Purkinje cell (primary cell): ENCODE measurements at places on chromosomes 6 and 20. TPM values are rescaled to one million over a fixed set of nuclear protein-coding genes. Genes with fewer than 3 reads are reported as not detected.

Gene RNASET2
- 12.7 and 14.7 TPM in 2 replicates for polyA plus RNA-seq

Gene HSPA1L
- polyA plus RNA-seq, result 0.76 and 1.6 TPM in 2 replicates

Gene BIRC7
- not detected in 2 replicates for polyA plus RNA-seq

Gene CENPQ
- 20.9 and 33.1 TPM in 2 replicates for polyA plus RNA-seq

Gene EPPIN
- not detected in 2 replicates for polyA plus RNA-seq

Gene BTBD3
- 63.1 and 64.2 TPM in 2 replicates for polyA plus RNA-seq

Gene GHRH
- not detected in 2 replicates for polyA plus RNA-seq

Gene KCNB1
- polyA plus RNA-seq, result 10.3 and 12.3 TPM in 2 replicates

Gene SYCP2
- 5.9 and 10.1 TPM in 2 replicates for polyA plus RNA-seq

Gene NOX3
- polyA plus RNA-seq, result 2.4 TPM in 1 of 2 replicates, not detected in the other

Gene TOX2
- not detected in 2 replicates for polyA plus RNA-seq

Gene EYA2
- 2.0 TPM in 1 of 2 replicates, not detected in the other for polyA plus RNA-seq

Gene LY6G6D
- polyA plus RNA-seq, result not detected in 2 replicates

Gene MTFR2
- 6.2 and 7.8 TPM in 2 replicates for polyA plus RNA-seq

Gene C6orf141
- polyA plus RNA-seq, result not detected in 2 replicates

Gene YTHDF1
- 12.3 and 12.9 TPM in 2 replicates for polyA plus RNA-seq

Gene BNIP5
- not detected in 2 replicates for polyA plus RNA-seq

Gene IPCEF1
- 0.80 and 8.5 TPM in 2 replicates for polyA plus RNA-seq

Gene MBOAT1
- 1.4 TPM in 1 of 2 replicates, not detected in the other for polyA plus RNA-seq

Gene NKX2-2
- 0.69 and 2.0 TPM in 2 replicates for polyA plus RNA-seq

Gene LY6G6C
- not detected in 2 replicates for polyA plus RNA-seq

Gene ZNF311
- 0.77 and 0.90 TPM in 2 replicates for polyA plus RNA-seq

Gene HIVEP2
- polyA plus RNA-seq, result 7.1 and 12.5 TPM in 2 replicates

Gene SLC17A5
- 3.5 and 7.6 TPM in 2 replicates for polyA plus RNA-seq

Gene TRAPPC3L
- 0.30 TPM in 1 of 2 replicates, not detected in the other for polyA plus RNA-seq

Gene BMP6
- 4.7 and 7.2 TPM in 2 replicates for polyA plus RNA-seq

Gene GJA10
- polyA plus RNA-seq, result not detected in 2 replicates

Gene EYS
- polyA plus RNA-seq, result 0.56 and 0.91 TPM in 2 replicates

Gene GLP1R
- not detected in 2 replicates for polyA plus RNA-seq

Gene SALL4
- not detected in 2 replicates for polyA plus RNA-seq

Gene KCNK5
- polyA plus RNA-seq, result not detected in 2 replicates

Gene GRM4
- polyA plus RNA-seq, result 2.1 and 5.2 TPM in 2 replicates

Gene DPPA5
- polyA plus RNA-seq, result not detected in 2 replicates

Gene VTA1
- 90.4 and 113 TPM in 2 replicates for polyA plus RNA-seq

Gene DUSP15
- polyA plus RNA-seq, result not detected in 2 replicates

Gene HDGFL1
- not detected in 2 replicates for polyA plus RNA-seq

Gene NKX2-4
- not detected in 2 replicates for polyA plus RNA-seq

Gene SUN5
- not detected in 2 replicates for polyA plus RNA-seq

Gene MYCT1
- polyA plus RNA-seq, result 0.17 TPM in 1 of 2 replicates, not detected in the other

Gene CNR1
- polyA plus RNA-seq, result 25.1 and 28.2 TPM in 2 replicates

Gene AARS2
- polyA plus RNA-seq, result 0.73 and 0.74 TPM in 2 replicates

Gene FOXQ1
- polyA plus RNA-seq, result 1.8 and 2.5 TPM in 2 replicates
